Left ventricle myocardium inferior (tissue), 1 donor: ENCODE measurements at places on chromosomes 2 and 18. TPM values are rescaled to one million over a fixed set of nuclear protein-coding genes. Genes with fewer than 3 reads are reported as not detected.

GRCh38 chr18:21602299-21602587 is 1.7 kb upstream of the ESCO1 start:
- DNase-seq = no peak

GRCh38 chr2:31693882-31694281 is 113.1 kb upstream of the SRD5A2 start:
- no peak for DNase-seq

DNA sequence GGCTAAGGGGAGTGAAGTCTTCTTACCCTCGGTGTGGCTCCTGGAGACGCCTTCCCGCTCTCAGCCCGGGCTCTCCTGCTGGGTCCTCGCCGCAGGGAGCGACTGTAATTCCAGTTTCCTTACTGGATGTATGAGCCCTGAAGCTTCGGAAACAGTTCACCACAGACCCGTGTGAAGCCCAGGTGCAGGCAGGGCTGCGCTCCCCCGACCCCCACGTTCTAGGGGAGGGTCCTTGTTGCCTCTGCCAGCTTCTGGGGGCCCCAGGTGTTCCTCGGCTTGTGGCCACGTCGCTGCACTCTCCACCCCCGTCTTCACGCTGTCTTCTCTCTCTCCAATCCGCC is 5.1 kb upstream of the ASB1 start:
- DNase-seq = no peak

- no peak for DNase-seq
These were observed 1141.8 kb downstream of the RPIA start for GRCh38 chr2:89833116-89833779.

GRCh38 chr2:67825476-67825875 is 237.3 kb downstream of the C1D start:
- no peak for DNase-seq

DNA sequence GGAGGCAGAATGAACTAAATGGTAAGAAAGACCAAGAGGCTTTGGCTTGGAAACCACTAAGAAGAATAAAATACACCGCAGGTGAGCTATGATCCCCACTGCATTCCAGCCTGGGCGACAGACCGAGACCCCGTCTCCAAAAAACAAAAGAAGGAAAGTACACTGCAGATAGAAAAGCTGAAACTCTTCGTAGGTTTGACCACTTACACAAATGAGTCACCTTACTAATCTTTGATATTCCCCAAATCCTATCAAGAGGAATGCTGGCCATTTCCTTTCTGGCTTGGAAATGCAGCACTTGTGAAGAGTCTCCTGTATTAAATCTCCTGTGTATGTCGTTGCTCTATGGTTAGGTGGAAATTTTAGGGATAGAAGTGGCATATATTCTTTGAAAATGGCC is 108.8 kb downstream of the MTCL1 start:
- DNase-seq = no peak

DNA sequence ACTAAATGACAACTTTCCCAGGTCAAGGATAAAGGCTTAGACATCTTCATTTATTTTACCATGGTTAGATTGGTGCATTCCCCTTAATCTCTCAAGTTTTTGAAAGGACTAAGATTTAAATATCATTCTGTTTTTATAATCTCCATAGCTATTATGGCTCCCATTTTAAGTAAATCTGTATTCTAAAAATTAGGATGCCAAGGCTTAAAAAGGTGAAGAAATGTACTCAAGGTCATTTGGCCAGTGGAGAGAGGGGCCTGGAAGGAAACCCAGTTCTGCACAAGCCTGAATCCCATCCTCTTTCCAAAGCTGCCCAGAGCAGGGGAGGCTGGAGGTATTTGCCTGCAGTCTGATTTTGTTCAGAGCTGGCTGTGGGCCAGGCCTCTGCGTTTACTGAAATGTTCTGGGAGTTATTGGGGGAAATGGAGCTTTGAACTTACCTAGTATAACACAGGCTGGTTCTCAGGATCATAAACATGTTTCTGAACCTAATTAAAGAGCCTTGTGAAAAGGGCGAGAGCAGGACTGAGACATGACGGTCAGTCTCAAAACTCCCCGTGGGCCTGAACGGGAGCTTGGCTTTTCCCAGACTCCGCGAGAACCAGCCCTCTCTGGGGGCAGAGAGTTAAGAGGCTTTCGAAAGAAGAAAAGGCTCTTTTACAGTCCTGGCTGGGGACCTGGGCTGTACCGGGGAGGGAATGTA is 85.6 kb downstream of the DDX1 start:
- no peak for DNase-seq

DNA sequence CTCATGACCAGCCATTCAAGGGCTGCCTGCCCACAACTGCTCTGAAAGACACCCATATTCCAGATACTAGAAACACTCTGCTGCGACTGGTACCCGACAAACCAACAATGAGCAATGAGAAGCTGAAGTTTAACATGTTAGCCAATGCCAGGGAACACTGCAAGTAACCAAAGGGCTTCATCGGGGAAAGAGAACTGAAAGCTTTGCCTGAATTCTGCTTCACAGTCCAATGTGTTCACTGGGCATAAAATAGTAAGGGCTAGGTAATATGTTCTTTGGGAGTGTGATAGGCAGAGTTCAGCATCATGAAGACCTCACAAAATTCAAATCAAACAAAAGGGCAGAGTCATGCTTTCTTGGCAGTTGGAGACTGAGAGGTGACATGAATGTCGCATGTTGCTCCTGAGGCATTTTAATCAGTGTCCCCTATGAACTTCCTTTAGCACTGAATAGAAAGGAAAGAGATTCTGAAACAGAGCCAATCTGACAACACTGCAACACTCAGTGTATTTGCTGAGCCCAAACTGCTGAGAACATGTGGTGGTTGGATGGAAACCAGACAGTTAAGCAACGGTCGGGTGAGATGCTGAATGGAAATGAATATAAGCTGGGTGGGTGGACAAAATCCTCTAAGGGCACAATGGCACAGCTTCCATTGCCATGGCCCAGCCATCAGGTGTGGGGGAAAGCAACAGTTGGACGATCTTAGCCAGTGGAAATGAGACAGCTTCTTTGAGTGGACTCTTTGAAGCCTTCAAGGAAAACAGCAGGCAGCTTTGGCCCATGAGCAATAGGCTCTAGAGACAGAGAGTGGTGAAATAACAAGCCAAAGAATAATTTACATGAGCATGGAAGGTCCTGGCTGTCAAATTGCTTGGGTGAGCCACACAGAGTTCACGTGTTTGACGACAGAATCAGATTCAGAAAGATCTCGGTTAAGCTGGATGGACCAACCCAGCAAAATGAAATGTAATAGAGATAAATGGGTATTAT is 277.5 kb downstream of the AFF3 start:
- DNase-seq = no peak

DNA sequence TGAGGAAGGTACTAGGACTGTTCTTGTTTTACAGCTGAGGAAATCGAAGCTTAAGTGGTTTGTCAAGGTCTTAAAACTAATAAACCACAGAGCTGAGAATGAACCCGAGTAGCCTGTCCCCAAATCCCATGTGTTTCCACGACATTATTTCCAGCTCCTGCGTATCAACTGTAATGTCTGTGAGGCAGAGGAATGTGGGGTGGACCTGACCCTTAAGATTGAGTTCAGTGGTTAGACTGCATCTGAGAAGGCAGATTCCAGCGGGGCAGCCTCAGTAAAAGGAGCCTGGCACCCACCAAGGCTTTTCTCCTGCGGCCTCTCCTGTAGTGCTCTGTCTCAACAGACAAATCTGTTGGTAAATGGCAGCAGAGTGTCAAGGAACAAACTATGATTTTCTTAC is 81.9 kb upstream of the TMEM178A start:
- no peak for DNase-seq

GRCh38 chr2:104845552-104845931 is 8.4 kb upstream of the POU3F3 start:
- DNase-seq = no peak

Gene TGFA
- total RNA-seq = 1.1 TPM

- no peak for DNase-seq
These were observed 296.9 kb downstream of the RND3 start for GRCh38 chr2:150190546-150190945.

Gene AQP12B
- not detected for total RNA-seq

GRCh38 chr2:50469784-50470183 is 562.1 kb downstream of the NRXN1 start:
- no peak for DNase-seq

DNA sequence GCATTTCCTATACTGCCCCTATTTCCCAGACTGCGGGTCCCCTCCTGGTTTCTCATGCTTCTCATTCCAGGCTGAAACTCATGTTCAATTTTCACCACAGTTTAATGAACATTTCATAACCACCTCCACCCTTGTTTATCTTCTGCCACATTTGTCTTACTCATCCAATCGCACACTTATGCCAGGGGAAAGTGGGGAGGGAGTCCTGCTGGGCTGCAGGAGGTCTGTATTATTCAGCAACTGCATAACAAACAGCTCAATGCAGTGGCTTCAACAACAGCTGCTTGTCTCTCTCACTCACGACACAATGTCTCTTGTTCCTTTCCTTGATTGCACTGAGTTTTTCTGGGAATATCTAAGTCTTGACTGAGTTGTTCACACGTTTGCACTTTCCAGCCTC is 106.0 kb downstream of the ZNF519 start:
- no peak for DNase-seq

DNA sequence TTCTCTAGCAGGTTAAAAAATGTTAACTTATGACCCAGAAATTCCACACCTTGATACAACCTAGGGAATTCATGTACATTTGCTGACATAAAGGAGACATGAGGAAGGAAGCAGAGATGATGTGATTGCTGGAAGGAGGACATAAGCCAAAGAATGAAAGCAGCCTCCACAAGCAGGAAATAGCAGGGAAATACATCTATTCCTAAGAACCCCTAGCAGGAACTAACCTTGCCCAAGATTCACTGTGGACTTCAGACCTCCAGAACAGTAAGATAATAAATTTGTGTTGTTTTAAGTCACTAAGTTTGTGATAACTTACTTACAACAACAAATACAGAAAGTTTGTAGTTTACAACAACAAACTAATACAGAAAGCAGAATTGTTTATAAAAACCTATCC is 4.6 kb upstream of the DSG4 start:
- DNase-seq = no peak

Gene LOXHD1
- 0.49 TPM for total RNA-seq

Gene SKOR2
- total RNA-seq = not detected
